Activated gamma-delta T cell treated with Interleukin-2 at 50 U/mL for 16 hours (primary cell): ENCODE measurements at places on chromosomes 5 and 9.

GRCh38 chr9:77769246-77769645, 121.1 kb upstream of the GNA14 start:
- DNase-seq = no peak

- DNase-seq = no peak
Observed at GRCh38 chr9:72211047-72211446, 61.8 kb downstream of the GDA start.

- no peak for DNase-seq
Observed at GRCh38 chr9:93082841-93083411, 13.1 kb upstream of the CARD19 start.

DNA sequence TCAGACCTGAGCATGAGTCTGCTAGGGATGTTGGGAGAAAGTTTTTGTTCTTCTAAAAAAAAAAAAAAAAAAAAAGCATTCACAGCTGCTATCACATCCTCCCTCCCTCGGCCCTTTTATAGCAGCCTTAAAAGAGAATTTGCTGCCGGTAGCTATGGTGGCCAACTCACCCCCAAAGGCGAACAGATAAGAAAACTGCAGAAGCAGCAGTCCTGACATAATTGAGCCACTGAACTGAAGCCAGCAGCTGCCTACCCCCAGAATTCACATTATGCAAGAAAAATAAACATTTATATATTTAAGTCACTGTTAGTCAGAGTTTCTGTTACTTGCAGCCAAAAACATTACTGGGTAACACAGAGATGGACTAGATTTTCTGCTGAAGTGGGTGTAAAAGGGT, 124.3 kb upstream of the SMARCA2 start:
- no peak for DNase-seq

DNA sequence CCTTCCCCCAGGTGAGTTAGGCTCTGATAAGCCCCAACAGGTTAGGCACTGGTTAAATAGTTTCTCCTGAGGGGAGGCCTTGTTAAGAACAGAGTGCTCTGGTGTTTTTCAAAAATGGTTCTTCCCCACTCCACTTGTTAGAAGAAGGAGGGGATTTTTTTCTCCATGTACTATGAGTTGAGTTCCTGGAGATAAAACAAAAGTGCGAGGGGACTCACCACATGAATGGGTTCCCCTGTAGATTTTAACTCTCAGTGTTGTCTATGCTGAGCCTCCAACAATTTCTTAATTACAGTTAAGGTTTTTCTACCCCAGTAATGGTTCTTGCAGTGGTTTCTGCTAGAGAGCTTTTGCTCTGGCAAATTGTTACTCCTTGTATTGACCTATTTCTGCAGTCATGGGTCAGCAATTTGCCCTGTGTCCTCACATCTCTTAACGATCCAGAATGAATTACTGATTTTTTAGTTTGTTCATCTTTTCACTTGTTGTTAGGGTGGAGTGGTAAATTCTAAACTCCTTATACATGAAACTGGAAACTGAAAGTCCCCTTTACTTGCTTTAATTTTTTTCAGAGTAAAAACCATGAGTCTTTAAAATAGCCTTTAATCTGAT, 44.4 kb downstream of the SCAMP1 start:
- no peak for DNase-seq

- DNase-seq = no peak
Observed at GRCh38 chr5:149036168-149036567, 26.7 kb downstream of the SH3TC2 start.

DNA sequence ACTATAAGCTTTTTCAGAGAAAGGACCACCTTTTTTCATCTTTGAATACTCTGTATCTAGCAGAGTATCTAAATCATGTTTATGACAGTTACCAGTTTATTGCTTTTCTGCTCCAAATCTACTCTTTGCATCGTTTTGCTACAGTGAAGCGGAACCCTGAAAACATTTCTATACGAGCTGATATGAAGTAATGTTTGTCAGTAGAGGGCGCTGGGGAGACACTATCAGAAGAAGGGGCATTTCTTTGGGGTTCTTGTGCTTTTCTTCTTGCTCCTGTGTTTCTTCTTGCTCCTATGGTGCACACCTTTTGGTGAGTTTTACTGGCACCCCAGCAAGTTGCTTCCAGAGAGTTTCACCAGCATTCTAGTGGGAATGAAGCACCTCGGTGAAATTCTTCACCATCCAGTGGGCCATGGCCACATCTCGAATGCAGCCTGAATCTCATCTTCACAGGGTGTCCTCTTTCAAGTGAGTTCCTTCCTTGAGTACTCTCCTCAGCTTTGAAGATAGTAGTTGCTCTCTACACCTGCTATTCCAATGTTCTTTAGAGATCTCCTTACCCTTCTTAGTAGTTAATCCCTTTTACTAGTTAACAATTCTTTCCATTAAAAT, 98.4 kb downstream of the FGF1 start:
- peak; percentile 7 for DNase-seq

DNA sequence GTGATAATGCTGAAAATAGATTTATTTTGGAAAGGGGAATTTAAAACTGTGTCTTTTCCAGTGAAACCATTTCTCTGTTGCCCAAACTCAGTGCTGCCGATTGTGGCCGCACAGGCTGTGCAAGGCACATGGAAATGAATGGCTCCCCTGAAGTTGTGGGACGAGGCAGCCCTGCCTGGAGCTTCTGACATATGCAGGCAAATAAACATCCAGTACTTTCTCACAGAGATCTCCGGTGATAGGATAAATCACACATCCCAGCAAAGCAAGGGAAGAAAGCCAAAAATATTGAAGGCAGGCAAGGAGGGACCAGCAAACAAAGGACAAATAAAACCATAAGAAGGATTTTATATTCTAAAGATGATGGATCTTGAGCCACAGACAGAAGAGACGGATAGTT, 464.5 kb downstream of the MTRR start:
- DNase-seq = no peak

- DNase-seq = no peak
Observed at GRCh38 chr5:54278036-54278830, 32.1 kb downstream of the ARL15 start.

DNA sequence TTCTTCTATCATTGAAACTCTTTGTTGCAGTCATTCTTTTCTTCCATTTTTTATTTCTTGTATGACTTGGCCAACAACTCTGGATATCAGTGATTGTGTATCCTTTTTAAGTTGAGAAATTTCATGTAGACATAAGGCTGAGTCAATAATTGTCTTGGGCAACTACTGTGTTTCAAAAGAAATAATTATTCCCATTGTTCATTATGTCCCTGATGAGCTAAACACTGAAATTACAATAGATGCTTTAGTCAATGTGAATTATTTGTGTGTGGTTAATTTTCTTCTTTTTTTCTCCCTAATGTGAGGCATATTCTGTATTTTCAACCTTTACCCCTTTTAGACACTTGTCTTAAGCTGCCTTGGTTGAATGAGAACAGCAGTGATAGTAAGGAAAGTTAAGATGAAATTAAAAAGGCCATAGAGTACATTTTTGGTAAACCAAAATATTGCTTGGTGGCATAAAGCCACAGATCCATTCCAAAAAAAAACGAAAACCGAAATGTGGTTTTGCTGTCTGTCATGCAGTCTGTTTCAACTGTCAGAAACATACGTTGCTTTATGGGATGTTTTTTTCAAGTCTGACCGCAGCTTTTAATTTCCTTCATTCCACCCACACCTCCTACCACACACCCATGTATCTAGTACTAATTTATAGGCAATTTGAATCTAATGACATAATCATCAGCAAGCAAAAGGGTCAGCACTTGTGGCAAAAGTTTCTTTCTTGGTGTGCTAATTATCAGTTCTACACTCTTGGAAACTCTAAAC, 21.1 kb downstream of the TLE4 start:
- no peak for DNase-seq

GRCh38 chr5:95069021-95069420, 215.9 kb downstream of the MCTP1 start:
- no peak for DNase-seq

DNA sequence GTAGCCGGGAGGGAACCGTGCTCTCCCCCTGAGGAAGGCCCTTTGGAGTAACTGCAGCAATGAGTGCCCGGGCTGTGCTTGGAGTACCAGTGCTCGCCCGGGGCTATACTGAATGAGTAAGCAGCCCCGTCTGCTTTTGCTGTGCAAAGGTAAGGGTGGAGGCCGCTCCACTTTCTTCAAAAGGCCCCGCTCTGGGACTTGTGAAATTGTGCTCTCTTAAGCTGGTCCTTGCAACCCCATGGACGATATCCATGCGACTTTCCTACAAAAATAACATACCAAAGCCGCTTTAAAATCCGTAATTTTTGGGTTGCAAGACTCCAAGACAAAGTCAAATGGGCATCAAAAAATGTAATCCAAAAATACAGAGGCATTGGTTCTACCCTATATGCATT, 578 bp upstream of the TNFAIP8 start:
- peak; percentile 33 for DNase-seq

DNA sequence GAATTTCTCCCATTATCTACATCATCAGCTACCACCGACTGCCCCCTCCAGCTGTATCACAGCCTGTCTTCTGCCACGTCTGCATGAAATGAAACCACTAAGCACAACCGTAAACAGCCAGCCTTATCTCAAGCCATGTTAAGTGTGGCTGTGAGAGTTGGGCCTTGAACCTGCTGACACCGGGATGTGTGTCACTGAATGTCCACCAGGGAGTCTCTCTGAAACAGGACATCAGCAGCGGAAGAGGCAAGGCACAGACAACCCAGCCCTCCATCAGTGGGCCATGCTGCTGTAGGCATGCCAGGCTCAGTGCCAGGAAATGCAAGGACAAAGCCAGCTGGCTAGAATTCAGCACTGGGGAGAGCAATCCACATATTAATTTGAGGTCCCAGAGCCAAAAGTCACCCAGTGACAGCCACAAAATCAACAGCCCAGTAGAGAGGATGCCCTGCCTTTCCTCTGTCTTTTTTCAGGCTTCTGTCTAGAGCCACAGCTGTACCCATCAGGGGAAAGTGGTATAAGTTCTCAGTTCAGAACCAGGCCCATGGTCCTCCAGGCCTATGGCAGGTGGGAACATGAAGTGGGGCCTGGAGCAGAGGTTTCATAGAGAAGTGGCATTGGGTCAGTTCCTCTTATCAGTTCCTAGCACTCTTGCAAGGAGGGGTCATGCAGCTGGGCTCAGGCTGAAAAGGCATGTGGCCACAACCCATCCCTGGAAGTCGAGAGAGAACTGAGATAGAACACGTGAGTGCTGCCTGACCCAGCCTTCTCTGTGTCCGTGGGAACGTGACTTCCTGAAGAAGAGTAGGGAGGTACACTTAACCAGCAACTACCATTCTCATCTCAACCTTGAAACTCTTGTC, 199.4 kb downstream of the ESM1 start:
- DNase-seq = no peak

DNA sequence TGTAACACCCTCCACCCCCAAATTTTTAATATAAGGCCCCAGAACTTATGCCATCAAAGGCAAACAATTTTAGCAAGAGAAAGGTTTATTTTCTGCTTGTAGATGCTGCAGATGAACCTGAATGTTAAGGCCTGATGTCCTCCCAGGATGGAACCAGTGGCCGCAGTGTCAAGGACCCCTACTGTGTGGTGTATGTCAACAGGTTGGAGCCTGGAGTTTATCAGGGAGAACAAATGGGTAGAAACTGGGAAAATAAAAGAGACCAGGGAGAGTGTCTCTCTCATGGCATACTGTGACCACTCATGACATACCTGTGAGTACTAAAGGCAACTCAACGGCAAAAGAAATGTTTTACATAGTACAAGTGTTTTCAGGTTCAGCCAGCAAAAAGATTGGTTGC, 34.5 kb upstream of the LMNB1 start:
- DNase-seq = no peak

DNA sequence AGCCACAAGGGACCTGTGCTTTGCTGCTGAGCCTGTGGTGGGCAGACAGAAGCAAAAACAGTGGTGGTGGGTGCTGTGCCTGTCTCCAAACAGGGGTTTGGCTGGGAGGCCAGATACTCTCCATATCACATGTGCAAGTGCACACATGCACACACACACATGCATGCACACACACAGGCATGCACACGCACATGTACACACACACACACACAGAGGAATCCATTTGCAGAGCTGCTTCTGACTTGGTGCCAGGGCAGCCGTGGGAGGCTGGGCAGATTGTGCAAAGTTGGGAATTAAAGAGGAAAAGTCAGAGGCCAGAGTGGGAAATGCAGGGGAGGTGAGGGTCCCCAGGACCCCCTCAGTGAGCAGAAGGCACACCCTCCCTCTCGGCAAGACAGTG, 71.3 kb downstream of the NTNG2 start:
- DNase-seq = no peak

DNA sequence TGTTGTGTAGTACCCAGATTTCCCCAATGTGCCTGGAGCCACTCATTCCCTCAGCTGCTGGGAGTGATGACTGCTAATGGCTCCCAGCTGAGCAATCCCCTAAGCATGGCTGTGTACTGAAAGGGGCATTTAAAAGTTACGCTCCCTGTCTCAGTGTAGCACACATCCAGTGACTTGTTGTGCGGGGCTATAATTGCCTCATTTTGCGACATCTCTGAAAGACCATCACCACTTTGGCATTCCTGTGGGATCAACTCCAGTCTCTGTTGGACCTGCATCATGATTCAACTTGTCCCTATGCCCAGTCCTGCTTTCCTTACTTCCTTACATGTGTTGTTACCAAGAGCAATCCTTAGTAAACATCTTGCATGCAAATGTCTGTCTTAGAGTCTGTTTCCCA, 201.2 kb upstream of the MPDZ start:
- DNase-seq = no peak

- DNase-seq = no peak
Observed at GRCh38 chr9:6049798-6050197, 34.4 kb upstream of the RANBP6 start.

DNA sequence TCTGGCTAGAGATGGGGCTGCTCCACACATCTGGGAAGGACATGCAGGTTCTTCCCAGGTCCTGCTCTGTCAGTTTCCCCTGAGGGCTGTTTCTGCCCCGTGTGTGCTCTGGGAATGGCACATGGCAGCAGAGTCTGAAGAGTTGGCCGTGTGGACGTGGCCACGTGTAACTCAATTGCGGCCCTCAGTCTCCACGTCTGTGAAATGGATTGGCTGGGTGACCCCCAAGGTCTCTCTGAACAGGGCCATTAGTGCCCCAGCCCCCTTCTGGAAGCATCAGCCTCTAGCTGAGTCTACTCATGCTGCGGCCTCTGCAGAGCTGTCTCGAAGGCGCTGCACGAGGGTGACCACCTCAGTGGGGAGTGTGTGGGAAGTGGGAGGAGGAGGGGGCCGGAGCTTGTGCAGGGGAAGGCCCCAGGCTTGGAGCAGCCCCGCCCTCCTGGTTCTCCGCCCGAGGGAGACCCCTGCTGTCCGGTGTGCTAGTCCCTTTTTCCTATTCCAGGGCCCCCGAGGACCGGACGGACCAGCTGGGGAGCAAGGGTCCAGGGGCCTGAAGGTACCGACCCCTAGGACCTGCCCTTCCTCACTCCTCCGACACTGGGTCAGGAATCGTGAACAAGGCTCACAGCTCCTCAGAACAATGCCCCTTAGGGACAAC, 58.9 kb upstream of the ORM1 start:
- no peak for DNase-seq

GRCh38 chr5:43019291-43019613, 20.9 kb downstream of the ANXA2R start:
- no peak for DNase-seq

- no peak for DNase-seq
Observed at GRCh38 chr5:124922255-124922975, 176.0 kb upstream of the ZNF608 start.

GRCh38 chr9:121067640-121068039, 7.1 kb upstream of the CNTRL start:
- no peak for DNase-seq

GRCh38 chr9:82010711-82011110, 22.1 kb downstream of the SPATA31D1 start:
- no peak for DNase-seq
